ENCODE measurements at places on chromosomes 7 and 10.
A peak's percentile ranks its signal among the peaks of the same experiment; 100 is the strongest.

DNA sequence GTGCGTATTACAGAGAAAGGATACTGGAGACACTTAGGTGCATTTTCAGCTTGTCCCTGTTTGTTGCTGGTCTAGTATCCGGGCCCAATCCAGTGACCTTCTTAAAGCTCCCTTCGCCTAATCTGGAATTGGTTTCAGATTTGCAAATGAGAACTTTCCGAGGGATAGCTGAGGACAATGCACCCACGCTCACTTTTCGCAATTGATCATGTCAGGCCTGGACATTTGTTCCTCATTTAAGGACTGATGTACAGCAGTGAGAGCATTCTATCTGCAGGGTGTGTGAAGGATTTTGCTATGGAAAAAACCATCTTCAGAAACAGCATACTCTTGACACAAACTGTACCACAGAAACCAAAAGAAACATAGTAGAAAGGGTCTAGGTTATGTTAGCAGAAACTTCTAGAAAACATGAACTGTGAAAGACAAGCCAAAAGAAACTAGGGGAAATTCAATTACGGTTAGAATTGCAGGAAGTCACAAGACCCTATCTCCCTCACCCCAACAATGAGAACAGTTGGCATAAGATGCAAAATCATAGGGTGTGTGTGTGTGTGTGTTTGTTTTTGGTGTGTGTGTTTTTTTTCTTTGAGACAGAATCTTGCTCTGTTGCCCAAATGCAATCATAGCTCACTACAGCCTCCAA lies 331.1 kb downstream of the CALN1 start:
- no peak for DNase-seq

DNA sequence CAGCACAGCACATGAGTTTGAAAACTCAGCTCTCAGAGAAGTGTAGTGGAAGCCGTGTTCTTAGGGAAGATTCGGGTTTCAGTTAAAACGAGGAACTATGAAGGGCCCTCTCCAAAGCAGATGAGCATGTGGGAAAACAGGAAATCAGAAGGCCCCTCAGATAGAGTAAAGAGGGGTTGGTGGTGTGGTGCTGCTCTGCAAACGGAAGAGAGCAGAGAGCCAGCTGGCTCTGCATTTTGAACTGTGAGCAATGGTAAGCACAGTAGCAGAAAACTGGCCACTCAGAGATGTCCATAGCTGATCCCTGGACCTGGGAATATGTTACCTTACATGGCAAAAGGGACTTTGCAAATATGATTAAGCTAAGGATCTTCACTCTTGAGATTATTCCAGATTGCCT lies 27.9 kb upstream of the CUL1 start:
- DNase-seq, result no peak

DNA sequence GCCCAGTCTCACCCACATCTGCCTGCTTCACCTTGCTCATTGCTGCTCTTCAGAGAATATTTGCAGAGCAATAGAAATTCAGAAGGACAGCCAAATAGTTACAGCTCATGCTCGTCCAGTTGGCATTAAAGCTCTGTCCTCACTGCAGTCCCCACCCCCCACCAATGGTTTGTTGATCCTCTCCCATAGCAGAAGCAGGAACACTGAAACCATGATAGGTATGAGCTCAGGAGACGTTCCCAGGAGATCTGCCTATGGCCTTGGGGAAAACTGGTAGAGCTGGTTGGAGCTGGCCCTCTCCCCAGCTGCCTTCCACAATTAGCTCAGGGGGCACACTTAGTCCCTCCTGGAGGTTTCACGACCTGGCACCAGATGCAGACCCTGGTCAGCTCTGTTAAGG lies 68.6 kb upstream of the KMT2C start:
- DNase-seq, result no peak

DNA sequence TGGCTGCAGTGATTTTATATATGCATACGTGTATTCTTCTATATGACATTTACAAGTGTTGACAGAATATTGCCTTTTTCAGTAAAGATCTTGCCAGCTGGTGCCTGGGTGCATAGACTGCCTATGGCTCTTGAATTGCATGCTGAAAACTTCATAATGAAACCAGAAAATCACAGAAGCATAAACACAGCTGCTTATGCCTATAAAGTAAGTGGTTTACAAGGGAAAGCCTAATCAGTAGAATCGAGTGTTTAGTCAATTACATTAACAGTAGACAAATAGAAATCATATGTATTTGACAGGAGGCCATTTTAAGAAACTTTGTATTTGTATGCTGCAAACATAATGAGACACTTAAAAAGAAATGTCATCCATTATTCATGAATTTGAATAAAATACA lies 82.5 kb downstream of the TMEM168 start:
- no peak for DNase-seq

- peak; percentile 8 for DNase-seq
These were observed 437.1 kb upstream of the NPVF start for GRCh38 chr7:25665374-25665773.

- DNase-seq, result no peak
These were observed 203.4 kb downstream of the KIF20B start for GRCh38 chr10:89904755-89905154.

DNA sequence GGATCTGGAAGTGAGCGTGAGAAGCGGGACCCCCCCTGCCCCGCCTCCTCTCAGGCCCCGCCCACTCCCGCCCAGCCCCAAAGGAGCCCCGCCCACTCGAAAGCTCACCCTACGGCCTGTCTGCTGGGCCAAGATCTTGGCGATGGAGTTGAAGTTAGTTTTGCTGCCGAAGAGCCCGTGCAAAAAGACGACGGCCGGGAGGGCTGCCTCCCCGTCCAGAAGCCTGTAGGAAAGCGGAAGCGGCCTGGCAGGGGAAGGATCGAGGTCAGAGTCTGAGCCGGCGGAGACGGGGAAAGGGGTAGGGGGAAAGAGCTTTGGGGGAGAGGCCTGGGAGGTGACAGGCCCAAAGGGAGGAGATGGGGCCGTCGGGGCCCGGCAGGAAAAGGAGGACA lies 386 bp downstream of the ABHD11 start:
- peak; percentile 87 for DNase-seq

DNA sequence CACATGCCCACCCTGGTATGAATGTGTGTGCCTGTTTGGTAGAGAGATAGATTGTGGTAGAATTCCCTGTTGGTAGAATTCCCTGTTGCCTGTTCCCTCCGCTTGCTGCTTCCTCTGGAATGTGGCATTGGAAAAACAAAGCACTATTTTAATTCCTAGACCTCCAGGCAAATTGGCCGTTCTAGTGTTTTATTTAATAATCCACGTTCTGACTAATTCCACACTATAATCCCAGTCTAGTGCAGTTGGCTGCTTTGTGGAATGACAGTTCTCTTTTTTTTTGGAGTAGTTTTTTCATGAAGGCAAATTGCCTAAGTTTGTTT lies 2.0 kb downstream of the HECW1 start:
- DNase-seq, result no peak

DNA sequence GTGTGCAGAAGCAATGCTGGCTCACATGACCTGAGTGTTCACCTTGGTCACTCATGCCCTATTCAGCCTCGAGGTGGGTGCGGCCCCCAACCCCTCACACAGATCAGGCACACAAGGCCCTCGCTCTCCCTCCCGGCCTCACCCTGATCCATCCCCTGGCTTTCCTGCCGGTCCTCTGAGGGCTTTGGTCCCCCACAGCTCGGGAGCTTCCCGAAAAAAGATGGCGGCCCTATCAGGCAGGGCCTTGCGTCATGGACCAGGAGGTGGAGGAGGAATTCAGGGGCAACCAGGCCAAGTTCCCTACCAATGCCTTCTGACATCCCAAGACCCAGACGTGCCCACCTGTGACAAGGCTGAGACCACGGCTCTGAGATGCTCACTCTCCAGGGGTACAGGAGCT lies 43.7 kb upstream of the DNAAF5 start:
- DNase-seq, result no peak

GRCh38 chr7:68432585-68432984 lies 1165.7 kb upstream of the AUTS2 start:
- no peak for DNase-seq

GRCh38 chr7:64951250-64951848 lies 39.5 kb downstream of the ZNF117 start:
- DNase-seq, result peak; percentile 51

DNA sequence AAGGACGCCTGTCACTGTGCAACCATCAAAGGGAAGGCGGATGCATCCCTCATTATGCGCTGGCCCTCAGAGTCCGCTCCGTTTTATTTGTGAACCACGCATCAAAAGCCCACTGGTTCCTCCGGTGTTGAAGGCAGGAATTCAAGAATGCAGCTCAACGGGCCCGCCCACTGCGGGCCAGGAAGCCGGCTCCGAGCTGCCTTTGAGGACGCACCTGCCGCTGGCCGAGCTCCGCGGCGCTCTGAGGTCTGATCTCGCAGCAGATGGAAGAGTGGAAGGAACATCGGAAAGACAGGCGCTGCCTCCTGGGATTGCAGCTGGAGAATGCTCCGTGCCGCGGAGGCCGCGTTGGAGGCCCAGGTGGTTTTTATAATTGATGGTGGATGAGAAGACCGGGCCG lies 56.9 kb upstream of the ADGRA1 start:
- DNase-seq, result no peak

- DNase-seq, result no peak
These were observed 49.3 kb downstream of the LYZL2 start for GRCh38 chr10:30580241-30580640.

DNA sequence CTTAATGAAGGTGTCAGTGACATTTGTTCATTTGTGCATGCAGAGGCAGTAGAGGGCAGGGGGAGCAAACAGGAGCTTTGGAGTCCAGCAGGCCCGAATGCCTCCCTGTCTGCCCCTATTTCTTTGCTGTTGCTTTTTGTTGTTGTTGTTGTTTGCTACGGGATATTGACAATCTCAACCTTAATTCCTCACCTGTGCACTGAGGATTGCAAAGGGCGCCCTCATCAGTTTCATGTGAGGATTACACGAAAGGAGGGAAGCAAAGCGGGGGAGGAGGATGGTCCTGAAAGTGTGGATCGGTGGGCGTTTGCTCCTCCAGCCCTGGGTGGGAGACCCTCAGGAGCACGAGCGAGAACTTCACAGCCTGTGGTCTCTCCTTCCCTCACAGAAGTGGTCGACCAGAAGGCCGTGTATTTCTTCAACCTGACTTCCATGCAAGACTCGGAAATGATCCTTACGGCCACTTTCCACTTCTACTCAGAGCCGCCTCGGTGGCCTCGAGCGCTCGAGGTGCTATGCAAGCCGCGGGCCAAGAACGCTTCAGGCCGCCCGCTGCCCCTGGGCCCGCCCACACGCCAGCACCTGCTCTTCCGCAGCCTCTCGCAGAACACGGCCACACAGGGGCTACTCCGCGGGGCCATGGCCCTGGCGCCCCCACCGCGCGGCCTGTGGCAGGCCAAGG lies 9.6 kb downstream of the GDF10 start:
- DNase-seq, result no peak

- no peak for DNase-seq
These were observed 45.6 kb downstream of the ADAM12 start for GRCh38 chr10:126342680-126343079.

DNA sequence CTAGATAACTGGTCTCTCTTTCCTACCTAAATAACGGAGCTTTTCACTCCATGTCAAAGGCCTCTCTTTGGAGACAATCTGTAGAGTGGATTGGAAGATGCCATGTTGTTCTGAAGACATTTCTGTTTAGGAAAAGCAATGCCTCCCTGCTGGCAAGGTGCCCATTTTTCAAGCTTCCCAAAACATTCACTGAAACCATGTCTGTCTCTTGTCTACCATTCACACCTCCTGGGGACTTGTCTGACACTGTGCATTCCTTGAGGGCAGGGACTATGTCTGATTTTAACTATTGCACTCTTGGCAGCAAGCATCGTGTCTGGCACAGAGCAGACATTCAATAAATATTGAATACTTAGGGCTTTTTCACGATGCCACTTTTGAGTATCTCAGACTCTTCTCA lies 528.9 kb upstream of the NRP1 start:
- DNase-seq, result no peak

DNA sequence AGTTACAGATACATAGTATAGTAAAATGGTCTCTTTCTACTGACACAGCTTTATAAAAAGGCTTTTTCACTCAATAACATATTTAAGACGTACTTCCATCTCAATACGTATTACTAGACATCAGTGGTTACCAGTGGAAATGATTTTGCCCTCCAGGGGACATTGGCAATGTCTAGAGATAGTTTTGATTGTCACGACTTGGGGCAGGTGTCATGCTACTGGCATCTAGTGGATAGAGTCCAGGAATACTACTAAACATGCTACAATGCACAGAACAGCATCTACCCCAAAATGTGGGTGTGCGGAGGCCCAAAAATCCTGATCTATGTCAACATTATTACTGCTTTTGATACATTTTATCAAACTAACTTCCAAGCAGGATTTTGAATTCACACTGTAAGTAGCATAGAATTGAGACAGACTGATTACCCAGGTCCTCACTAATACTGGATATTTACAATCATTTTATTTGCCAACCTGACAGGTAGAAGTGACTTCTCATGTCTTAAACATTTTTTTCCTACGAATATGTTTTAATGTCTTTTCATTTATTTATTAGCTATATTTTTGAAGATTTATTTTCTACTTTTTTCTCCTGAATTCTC lies 53.8 kb downstream of the HGF start:
- peak; percentile 14 for DNase-seq

GRCh38 chr7:116702046-116702785 lies 30.2 kb downstream of the MET start:
- peak; percentile 59 for DNase-seq

GRCh38 chr10:126687121-126687606 lies 16.7 kb upstream of the C10orf90 start:
- DNase-seq, result no peak
